ENCODE measurements at places on chromosomes 2 and 18.

DNA sequence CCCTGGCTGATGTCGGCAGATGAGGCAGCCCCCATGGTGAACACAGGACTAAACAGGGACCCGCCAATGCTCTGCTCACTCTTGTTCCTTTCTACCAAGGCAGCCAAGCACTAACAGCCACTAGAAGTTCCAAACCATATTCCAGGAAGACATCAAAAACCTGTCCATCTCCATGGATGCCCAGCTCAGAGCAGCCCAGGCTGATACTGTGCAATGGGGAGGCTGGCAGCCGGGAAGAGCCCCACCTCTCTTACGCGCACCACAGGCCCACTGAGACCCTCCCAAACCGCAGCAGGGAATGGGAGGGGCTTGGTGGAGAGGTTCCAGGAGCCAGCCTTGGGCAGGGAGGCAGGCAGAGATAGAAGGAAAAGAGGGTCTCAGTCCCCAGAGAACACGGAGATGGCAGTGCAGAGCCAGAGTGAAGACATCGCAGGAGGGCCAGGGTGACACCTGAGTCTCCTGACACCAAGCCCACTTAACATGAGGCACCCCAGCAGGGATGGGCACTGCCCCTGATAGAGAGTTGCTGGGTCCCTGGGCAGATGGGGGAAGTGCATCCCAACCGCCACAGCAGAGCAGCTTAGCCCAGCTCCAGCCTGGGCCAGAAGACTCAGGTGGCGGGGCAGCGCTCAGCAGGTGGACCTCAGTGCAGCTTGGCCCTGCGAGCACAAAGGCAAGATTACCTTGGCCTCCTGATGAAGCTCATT lies 3.4 kb downstream of the HS6ST1 start:
- DNase-seq: no peak

- DNase-seq: peak; percentile 89
Measured at GRCh38 chr2:231463698-231464575, at the start of gene NCL. Gene NCL, minus strand, starts transcription at chr2:231464484. Its CDS starts 131 bp downstream, at chr2:231464353.

DNA sequence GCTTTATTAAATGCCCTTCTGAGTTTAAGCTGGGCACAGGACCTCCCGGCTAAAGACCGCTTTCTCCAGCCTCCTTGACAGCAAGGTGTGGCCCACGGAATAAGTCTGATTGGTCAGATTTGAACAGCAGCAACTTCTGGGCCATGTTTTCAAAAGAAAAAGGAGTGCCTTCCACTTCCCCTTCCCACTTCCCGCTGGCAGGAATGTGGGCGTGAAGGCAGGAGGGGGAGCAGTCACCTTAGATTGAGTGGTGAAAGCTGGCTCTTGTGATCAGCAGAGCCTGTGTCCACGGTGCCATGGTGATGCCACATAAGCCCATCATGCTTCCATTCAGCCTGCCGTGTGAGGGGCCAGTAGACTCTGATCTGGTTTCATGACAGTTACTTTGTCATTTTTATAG lies 136.6 kb upstream of the GLI2 start:
- no peak for DNase-seq

GRCh38 chr2:132497591-132497990 lies 81.0 kb downstream of the GPR39 start:
- no peak for DNase-seq

- DNase-seq: no peak
Measured at GRCh38 chr2:143493339-143493738, 364.1 kb downstream of the ARHGAP15 start.

DNA sequence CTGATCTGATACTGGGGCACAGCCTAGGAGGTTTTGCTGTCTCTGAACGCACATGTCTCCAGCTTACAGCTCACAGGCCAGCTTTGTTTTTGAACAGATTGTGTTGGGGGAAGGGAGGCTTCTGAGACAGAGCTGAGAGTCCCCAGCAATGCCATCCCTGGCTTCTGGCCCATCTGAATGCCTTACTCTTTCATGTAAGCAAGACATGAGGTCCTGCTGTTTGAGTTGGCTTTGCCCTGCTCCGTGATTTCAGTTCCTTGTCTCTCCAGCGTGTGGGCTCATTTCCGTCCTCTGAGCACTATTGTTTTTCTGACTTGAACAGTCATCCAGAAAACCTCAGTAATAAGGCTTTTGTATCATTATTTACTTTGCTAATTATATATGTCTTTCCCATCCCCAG lies 194.9 kb upstream of the TNP1 start:
- no peak for DNase-seq
